Urothelium cell line (cell line): ENCODE measurements at places on chromosomes 12 and 14.

DNA sequence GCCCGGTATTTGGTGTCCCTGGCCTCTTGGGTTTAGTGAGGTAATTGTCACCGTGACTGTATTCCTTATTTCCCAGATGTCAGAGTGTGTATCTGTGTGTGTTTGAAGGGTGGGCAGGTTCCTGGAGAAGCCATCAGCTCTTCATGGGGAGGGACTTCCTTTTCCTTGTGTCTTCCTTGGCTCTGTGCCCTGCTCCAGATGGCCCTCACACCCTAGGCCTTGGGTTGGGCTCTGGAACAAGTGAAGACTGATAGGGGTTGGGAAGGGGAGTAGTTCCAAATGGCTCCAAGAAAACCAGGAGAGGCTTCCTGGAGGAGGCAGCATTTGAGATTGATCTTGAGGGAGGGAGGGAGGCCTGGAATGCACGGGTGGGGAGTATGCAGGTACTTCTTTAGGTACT is 43.8 kb upstream of the PRIMA1 start:
- no peak for DNase-seq

DNA sequence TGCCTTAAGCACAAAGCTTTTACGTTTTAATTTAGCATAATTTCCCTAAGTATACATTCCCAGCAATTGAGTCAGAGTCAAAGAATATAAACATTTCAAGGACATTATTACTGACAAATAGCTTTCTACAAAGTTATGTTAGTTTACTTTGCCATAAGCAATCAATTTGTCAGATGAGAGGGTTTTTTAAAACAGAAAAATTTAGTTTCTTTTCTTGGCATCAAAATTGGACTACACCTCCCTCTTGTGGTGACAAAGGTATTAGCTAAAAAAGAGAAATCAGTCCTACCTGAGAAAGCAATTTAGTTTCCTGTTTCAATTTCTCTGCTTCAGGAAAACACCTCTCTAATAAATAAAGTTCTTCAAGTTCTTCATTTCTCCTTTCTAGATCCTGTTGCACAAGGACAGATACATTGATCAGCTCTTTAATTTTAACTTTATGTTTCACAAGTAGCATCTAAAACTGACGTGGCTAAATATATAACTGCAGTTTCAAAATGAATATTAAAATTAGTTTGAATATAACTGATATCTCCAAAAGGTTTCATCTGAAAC is 39.9 kb downstream of the DNAI7 start:
- peak; percentile 28 for DNase-seq

GRCh38 chr14:22427771-22428231 is 161.2 kb downstream of the DAD1 start:
- DNase-seq, result peak; percentile 27

- DNase-seq, result no peak
Measured at GRCh38 chr14:94722397-94722796, 47.5 kb downstream of the GSC start.

GRCh38 chr14:54730156-54730961 is 163.4 kb downstream of the SAMD4A start:
- DNase-seq, result no peak

DNA sequence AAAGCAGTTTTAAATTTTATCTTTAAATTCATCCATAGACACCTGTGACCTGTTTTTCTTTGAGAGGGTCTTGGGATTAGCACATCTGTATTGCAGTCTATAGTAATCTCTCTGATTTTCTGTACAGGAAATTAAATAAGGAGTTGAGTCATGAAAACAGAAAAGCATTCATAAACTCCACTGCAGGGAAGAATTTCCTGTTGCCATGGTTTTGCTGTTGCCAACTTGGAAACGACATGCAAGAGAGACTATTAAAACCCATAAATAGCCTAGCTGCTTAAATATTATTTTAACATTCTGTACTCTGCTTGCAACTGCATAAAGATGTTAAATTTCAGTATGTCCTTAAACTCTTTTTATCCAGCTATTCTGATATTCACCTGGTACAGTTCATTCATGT is 281.0 kb upstream of the RGS6 start:
- no peak for DNase-seq

- DNase-seq, result no peak
Measured at GRCh38 chr14:42141328-42141727, 534.7 kb downstream of the LRFN5 start.

- DNase-seq, result no peak
Measured at GRCh38 chr12:116642683-116643082, 83.5 kb downstream of the MAP1LC3B2 start.

GRCh38 chr14:85528080-85528896 is 1.7 kb upstream of the FLRT2 start:
- DNase-seq, result peak; percentile 55

- no peak for DNase-seq
Measured at GRCh38 chr14:99602054-99602787, 1.8 kb downstream of the CCDC85C start.

DNA sequence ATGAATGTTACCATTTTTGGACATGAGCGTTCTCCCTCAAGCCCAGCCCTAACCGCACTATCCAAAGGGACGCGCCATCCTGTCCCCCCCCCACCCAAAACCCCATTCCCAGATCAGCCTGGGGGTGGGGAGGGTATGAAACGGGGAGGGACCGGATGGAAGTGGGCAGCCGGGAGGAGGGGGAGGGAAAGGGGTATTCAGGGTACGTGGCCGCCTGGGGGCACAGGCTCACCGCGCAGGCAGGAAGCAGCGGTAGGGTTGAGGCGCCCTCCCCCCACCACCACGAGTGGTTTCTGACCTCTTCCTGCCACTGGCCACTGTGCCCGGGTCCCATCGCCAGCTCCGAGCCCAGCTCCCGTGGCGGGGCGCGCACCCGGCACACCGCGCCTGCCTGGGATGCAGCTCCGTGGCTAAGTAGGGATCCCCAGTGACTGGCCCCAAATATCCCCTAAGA is 1.4 kb downstream of the ACTN1 start:
- DNase-seq, result peak; percentile 88

DNA sequence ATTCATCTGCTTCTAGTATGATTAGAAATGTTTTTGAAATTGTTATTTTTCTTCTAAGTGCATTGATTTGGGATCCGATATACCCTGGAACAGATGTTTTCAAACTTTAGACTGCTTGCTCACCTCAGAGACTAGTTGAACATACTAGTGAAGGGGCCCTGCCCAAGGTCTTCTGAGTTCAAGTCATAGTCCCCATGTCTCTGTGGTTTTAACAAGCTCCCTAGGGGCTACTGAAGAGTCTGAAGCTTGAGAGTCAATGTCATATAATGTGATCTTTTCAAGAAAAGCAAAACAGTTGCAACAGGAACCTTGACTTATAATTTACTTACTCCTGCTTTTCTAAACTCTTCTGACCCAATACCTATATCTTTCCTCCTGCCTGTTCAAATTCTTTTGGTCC is 7.5 kb upstream of the UBE2N start:
- no peak for DNase-seq

DNA sequence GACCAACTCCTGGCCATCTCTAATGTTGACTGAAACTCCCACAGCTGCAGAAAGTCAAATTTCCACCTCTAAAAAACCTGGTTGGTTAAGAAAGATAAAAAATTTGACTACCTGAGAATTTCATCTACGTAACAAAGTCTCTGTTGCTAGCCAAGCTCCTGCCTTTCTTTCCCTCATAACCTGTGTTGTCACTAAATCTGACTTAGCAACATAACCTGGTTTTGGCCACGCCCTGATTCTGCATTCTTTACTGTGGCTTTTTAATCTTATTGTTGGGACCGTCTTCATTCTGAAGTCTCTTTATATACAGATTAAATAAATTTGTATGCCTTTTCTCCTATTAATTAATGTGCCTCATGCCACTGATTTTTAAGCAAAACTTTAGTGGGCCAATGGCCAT is 16.1 kb upstream of the CD69 start:
- DNase-seq, result no peak

GRCh38 chr12:76187177-76187576 is 102.7 kb upstream of the NAP1L1 start:
- no peak for DNase-seq

- no peak for DNase-seq
Measured at GRCh38 chr12:12520273-12520672, 42.4 kb downstream of the DUSP16 start.

DNA sequence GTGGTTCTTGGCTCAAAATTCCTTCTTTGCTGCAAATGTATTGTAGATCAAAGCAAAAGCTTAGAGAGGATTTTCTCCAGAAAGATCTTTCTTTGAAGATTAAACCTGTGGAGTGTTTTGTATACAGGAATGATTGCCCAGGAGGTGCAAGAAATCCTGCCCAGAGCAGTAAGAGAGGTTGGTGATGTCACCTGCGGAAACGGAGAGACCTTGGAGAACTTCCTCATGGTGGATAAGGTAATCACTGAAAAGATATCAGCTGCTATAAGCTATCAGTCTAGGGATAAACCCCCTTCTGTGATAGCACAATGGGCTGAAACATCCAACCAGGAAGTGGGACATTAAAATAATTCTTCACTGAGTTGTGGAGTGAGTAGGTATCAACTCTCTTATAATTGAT is 85.7 kb downstream of the MYRFL start:
- DNase-seq, result no peak

- DNase-seq, result no peak
Measured at GRCh38 chr12:124021007-124021406, 48.0 kb downstream of the ZNF664 start.

DNA sequence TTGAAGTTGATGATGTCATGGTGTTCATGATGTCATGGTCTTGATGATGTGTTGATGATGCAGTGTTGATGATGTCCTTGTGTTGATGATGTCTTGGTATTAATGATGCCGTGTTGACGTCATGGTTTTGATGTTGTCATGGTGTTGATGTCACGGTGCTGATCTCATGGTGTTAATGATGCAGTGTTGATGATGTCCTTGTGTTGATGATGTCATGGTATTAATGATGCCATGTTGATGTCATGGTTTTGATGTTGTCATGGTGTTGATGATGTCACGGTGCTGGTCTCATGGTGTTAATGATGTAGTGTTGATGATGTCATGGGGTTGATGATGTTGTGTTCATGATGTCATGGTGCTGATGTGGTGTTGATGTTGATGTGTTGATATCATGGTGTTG is 48.0 kb upstream of the RIMBP2 start:
- no peak for DNase-seq

DNA sequence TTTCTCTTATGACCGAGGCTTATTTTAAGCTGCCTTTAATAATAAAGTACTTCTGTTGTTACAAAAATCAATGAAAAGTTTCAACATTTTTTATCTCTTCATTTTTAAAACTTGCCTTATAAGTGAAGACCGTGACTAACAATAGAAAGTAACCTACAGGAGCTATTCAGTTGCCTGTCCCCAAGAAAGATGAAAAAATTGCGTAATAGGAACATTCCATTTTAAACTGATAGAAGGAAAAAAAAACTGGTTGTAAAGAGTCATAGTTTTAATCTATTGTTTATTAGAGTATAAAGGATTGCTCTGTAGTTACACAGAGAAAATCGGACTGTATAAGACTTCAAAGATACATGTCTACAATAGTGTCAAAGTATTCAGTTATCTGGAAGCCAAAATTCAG is 83.3 kb downstream of the DAAM1 start:
- no peak for DNase-seq

DNA sequence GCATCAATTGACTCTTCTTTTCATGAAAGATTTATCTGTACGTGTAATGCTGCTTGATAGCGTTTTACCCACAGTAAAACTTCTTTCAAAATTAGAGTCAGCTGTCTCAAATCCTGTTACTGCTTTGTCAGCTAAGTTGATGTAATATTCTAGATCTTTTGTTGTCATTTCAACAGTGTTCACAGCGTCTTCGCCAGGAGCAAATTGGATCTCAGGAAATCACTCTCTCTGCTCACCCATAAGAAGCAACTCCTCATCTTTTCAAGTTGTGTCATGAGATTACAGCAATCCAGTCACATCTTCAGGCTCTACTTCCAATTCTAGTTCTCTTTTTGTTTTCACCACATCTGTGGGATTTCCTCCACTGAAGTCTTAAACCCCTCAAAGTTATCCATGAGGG is 9.5 kb downstream of the PCNX1 start:
- no peak for DNase-seq

- peak; percentile 82 for DNase-seq
Measured at GRCh38 chr14:69077841-69078240, 75.1 kb downstream of the DCAF5 start.

- no peak for DNase-seq
Measured at GRCh38 chr14:35366056-35366451, 38.5 kb downstream of the NFKBIA start.

DNA sequence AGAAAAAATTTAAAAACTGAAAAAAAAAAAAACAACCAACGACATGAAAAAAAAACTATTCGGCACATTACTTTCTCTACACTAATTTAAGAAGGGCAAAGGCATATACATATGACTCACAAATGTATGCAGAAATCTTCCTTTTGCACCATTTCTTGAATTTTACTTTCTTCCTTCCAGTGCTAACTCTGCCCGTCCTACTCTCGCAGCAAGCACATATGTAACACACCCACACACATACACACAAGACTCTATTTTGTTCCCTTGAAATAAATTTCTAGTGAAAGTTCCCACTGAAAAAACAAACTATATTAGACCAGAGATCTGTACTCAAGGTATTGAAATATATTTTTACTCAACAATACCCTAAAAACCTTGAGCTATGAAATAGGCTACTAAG is 14.6 kb downstream of the BTG1 start:
- DNase-seq, result no peak

- no peak for DNase-seq
Measured at GRCh38 chr14:79602045-79602444, 609.3 kb downstream of the DIO2 start.

GRCh38 chr12:27077586-27077985 is 4.8 kb downstream of the C12orf71 start:
- no peak for DNase-seq

DNA sequence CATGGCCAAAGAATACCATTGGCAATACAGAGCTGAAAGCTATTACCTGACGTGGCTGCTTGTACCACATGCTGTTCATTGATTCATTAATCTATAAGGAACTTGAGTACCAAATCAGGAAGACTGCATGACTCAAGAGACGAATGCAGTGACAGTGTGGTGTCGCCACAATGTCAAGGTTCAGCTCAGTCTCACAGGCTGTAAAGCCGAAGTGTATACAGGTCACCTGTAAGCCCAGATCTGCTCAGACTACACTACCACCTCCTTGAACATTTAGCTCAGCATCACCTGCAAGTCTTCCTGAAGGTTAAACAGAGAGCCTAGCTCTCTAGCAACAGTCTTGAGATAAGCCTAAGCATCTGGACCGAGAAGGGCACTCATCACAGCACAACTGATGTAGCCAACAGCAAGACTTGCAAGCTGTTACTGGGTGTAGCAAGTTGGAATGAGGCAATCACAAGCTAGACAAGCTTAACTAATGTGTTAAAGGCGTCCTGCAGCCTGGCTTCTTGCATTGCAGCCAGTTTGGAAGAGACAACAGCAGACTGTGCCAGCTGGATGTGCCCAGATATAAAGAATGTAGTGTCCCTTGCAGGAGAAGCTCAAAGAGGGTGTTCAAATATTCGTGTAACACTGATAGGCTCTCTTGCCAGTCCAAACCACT is 21.0 kb downstream of the TMTC1 start:
- DNase-seq, result no peak

DNA sequence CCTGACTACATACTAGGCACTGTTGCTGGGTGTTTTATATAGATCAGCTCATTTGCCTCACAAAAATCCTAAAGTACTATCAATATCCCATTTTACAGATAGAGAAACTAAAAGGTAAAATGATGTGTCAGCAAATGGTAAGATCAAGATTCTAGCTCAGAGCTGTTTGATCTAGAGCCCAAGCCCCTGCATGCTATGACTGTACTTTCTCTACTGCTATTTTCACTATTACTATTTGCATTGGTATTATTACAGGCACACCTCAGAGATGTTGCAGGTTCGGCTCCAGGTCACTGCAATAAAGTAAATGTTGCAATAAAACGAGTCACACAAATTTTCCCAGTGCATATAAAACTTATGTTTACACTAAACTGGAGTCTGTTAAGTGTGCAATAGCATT is 10.9 kb downstream of the ISCU start:
- no peak for DNase-seq
